ENCODE measurements at places on chromosomes 4 and X. TPM values are rescaled to one million over a fixed set of nuclear protein-coding genes. Genes with fewer than 3 reads are reported as not detected.

MAGEA11 gene
- not detected for total RNA-seq

VCX gene
- total RNA-seq, result not detected

DNA sequence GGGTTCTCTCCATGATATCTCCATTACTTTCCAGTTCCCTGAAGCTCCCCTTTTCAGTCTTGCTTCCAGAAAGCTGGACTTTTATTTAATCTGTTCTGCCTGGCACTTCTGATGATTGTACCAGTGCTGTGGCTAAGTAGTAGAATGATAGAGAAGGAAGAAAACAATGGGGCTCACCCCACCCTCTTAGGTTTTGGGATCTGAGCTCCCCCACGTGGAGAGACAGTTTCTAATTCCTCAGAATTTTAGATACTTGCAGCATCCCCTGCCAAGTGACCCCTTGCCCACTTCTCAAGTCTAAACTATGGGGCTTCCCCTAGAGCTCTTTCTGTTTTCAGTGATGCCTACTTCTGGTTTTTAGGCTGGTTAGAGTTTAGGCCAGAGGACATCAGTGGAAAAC lies 73.9 kb downstream of the GC start:
- DNase-seq, result no peak

DNA sequence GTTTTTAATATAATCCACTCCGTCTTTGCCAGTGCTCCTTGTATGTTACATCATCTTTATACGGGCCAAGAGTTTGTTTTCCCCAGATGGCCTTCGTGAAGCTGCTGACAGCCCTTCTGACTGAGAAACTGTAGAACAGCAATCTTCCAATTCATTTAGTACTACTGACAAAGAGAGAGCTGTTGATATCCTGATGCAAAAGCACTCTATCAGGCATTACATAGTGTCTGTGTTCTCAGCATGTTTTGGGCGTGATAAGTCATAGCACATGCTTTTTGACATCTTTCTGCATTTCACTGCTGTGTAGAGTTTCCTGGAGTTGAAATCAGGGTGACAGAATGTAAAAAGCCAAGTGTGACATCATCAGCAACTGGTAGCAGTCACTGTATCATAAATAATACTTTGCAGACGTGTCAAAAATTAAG lies 746.3 kb upstream of the FAM241A start:
- DNase-seq, result no peak
